Vagina (tissue), 2 donors: ENCODE measurements at places on chromosomes 7 and 10.

- no peak for DNase-seq
- no peaks in the 10 kb centered on the region for H3K27me3 ChIP-seq
- no peak overlapping the region for H3K27ac ChIP-seq
- no peak overlapping the region for H3K4me3 ChIP-seq
- peaks cover 9% of the 10 kb centered on the region for H3K4me1 ChIP-seq
Observed at GRCh38 chr7:3882782-3883181, 581.7 kb downstream of the SDK1 start.

DNA sequence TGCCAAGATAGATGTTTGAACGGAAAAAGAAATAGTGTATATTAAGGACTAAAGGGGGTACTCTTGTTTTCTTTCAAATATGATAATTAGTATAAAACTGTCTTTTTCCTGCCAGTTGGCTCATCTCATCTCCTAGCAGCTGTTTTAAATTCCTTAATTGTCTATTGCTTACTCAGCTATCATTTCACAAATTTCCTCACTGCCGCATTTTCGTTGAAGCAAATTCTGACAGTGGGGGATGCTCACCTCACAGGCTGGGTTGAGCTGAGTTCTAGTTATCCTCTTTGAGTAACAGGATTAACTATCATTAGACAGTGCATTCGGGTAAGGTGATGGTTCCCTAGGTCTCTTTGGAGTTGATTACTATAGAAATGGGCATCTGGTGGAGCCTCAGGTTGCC, 592.0 kb downstream of the AUTS2 start:
- DNase-seq = no peak
- H3K27me3 ChIP-seq = no peaks in the 10 kb centered on the region
- no peak overlapping the region for H3K4me3 ChIP-seq

DNA sequence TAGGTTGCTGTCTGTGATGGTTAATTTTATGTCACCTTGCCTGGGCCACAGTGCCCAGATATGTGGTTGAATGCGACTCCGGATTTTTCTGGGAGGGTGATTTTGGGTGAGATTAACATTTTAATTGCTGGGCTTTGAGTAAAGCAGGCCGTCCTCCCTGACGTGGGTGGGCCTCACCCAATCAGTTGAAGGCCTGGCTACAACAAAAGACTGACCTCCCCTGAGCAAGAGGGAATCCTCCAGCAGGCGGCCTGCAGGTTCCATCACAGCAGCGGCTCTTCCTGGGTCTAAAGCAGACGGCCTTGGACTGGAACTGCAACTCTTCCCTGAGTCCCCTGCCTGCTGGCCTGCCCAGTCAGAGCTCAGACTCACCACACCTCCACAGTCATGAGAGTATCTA, 114.2 kb downstream of the SFMBT2 start:
- DNase-seq = no peak
- H3K27me3 ChIP-seq = no peaks in the 10 kb centered on the region
- H3K36me3 ChIP-seq = no peaks in the 10 kb centered on the region
- no peak overlapping the region for H3K27ac ChIP-seq
- H3K4me1 ChIP-seq = peaks cover 22% of the 10 kb centered on the region

- H3K4me3 ChIP-seq = peak overlapping the region; percentile 30
- H3K27me3 ChIP-seq = no peaks in the 10 kb centered on the region
- no peaks in the 10 kb centered on the region for H3K36me3 ChIP-seq
- DNase-seq = no peak
Observed at GRCh38 chr10:112954974-112955581, 5.0 kb downstream of the TCF7L2 start.

GRCh38 chr10:13528123-13528874, 515 bp downstream of the BEND7 start:
- H3K36me3 ChIP-seq = no peaks in the 10 kb centered on the region
- peak overlapping the region; percentile 70 for H3K27ac ChIP-seq
- H3K4me1 ChIP-seq = peaks cover 11% of the 10 kb centered on the region
- H3K27me3 ChIP-seq = no peaks in the 10 kb centered on the region
